ENCODE measurements at places on chromosomes 11 and 22.

DNA sequence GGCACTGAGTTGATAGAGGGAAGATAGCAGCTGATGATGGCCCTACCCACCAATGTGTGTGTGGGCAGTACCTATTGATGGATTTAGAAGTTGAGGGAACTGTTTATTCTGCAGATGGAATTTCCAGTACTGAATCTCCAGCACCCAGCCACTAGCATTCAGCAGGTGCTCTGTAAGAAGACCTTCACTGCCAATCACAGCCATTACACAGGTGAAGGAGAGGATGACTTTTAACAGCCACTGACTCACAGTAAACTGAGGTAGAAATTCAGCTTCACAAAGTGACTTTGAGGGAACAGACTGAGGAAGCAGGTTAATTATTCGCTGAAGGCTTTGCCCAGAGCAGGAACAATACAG is 107.8 kb downstream of the GGTLC2 start:
- DNase-seq, result no peak

GRCh38 chr11:131691181-131692041 is 321.0 kb downstream of the NTM start:
- no peak for DNase-seq

- no peak for DNase-seq
Observed at GRCh38 chr11:9222654-9223053, 42.5 kb downstream of the DENND5A start.

- no peak for DNase-seq
Observed at GRCh38 chr11:21481255-21481654, 711.6 kb upstream of the ANO5 start.

DNA sequence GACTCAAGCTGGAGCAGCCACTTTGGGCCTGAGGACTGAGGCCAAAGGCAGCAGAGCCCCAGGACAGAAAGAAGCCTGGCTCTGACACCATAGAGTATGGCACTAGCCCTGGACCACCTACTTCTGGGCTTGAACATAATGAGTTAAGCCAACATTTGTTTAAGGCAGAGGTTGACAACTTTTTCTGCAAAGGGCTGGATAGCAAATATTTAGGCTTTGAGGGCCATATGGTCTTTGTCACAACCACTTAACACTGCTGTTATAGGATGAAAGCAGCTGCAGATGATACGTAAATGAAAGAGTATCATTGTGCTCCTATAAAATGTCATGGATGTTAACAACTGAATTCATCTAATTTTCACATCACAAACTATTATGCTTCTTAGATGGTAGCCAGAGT is 16.6 kb downstream of the OSBP start:
- no peak for DNase-seq

DNA sequence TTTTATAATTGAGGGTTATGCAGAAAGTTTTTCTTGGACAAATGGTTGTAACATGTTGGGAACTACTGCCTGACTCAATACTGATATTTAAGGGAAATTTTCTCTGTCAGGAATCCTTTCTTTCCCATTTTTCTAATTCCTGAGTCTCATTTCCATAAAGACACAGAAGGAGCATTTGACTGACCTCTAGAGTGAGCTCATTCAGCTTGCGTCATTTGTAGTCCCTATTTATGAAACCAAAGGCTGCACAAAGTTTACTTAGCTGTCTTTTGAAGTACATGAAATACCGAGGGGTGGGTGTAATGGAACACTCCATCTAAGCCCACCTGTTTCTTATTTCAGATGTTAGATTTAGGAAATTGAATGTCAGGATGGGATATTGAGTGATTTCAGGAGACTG is 359.5 kb upstream of the C11orf87 start:
- no peak for DNase-seq

DNA sequence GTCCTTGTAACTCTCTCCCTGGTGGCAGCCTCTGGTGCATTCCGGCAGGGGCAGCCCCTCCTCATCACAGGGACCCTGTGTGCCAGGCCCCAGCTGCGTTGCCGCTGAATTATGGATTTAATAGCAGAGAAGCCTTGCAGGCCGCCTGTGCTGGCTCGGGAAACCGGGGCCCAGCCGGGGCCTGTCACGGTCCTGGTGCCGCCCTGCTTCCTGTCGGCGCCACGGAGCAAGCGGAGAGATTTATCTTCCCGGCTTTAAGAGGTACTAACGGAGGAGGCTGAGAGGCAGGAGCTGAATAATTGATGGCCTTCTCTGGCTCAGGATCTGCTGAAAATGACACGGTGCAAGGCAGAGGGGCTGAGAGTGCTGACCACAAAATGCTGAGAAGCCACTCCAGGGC is 54.0 kb upstream of the CCDC188 start:
- DNase-seq, result no peak

DNA sequence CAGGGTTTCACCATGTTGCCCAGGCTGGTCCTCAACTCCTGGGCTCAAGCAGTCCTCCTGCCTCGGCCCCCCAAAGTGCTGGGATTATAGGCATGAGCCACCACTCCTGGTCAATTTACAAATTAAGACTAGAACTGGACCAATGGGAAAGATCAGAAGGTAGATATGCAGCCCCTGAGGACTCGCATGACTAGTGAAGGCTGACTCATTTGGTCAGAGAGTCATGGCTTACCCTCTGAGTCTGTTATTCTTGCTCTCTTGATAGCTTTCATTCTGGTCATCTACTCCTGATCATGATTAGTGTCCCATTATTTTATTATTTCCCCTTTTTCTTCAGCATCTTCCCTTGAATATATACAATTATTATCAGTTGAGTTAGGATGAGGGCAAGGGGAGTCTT is 2.7 kb upstream of the LDHAL6A start:
- DNase-seq, result no peak

DNA sequence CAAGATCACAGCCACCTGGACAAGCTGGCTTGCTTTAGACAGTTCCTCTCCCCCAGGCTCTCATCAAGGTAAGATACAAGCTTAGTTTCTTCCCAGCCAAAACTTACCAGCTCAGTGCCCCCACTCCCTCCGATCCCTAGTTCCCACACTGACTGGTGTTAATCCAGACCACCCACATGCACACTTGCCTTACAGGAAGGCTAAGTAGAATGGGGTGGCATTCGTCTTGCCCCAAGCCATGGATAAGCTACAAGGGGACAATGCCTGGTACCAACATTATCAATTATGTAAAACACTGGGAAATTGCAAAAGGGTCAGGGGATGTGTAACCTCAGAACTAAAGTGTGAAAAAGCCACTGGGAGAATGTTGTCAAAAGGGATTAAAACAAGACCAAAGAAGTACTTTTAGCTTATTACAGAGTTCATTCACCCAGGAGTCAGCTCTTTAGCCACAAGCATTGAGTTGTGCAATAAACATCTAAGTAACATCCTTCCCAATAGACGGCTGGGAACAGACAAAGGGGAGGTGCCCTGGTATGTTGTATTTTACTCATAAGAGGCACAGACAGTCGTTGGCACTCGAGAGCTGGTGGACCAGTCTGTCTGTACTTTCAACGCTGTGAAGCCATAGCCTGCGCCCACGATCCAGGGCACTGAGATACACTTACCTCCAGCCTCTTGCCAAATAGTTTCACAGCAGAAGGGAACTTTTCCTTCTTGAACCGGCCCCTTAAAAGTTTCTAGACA is 1.1 kb downstream of the DHCR7 start:
- peak; percentile 73 for DNase-seq

DNA sequence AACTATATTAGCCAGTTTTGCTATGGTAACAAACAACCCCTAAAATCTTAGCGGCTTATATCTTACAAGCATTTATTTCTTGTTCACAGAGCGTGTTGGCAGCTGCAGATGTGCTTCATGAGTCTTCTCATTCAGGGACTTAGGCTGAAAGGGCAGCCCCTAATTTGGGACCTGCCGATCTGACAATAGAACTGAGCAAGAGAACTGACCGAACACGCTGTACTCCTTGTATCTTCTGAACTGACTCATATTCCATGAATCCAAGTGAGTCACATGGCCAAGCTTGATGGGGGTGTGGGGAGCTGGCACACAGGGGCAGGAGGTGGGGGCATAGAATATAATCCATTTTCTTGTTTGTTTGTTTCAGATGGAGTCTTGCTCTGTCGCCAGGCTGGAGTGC is 481.7 kb upstream of the CADM1 start:
- DNase-seq, result no peak

DNA sequence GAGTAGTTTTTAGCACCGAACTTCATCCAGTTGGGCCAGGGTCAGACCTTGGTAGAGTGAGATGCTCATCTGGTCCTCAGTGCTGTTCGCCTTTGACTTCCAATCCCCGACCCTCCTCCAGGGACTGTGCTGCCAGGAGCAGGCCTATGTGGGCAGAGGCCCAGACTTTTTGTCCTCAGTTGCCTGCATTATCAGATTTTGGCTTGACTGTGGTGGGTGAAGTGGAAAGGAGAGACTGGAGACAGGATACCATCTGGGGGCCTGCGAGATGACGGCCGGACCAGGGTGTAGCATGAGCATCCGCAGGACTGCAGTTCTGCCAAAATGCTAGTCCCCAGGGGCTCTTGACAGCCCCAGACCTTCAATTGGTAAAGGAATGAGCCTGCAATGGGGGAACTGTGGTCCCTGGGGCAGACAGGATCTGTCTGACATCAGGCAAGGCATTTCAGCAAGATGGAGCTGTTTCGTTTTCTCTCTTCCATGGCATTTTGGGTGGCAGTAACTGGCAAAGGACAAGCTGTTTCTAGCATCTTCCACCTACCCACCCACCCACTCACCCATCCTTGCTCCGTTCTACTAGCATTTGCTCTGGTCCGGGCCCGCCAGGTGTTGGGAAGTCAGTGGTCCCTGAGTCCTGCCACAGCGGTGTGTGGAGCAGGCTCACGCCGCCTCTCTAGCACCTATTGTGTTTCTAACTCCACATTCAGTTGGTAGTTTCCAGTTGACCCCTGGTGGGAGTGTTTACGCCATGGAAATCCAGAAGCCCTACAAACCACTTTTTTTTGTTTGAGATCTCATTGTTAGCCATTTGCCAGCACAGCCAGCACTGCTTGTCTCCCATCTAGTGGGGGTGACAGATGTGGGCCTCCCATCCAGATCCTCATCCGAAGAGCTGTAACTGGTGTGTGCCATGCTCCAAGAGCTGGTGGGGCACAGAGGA is 53.5 kb downstream of the OTOG start:
- DNase-seq, result no peak

DNA sequence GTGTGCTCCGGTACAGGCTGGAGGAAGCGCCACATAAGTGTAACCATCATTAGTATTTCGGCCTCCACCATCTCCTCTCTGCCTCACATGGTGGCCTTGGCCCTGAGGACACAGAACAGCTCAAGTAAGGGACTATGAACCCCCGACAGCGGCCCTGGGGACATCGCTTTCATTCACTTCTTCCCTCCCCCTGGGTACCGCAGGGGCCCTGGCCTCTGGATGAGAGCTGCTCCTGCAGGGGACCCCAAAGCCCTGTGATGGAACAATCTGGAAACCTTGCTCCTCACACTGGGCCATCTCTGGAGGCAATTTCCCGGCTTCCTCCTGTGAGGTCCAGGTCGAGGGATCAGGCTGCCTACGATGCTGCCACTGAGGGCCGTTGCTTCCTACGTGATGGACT is 565.5 kb downstream of the BRD1 start:
- DNase-seq, result no peak

- DNase-seq, result no peak
Observed at GRCh38 chr11:1565173-1565903, 6.7 kb downstream of the DUSP8 start.

DNA sequence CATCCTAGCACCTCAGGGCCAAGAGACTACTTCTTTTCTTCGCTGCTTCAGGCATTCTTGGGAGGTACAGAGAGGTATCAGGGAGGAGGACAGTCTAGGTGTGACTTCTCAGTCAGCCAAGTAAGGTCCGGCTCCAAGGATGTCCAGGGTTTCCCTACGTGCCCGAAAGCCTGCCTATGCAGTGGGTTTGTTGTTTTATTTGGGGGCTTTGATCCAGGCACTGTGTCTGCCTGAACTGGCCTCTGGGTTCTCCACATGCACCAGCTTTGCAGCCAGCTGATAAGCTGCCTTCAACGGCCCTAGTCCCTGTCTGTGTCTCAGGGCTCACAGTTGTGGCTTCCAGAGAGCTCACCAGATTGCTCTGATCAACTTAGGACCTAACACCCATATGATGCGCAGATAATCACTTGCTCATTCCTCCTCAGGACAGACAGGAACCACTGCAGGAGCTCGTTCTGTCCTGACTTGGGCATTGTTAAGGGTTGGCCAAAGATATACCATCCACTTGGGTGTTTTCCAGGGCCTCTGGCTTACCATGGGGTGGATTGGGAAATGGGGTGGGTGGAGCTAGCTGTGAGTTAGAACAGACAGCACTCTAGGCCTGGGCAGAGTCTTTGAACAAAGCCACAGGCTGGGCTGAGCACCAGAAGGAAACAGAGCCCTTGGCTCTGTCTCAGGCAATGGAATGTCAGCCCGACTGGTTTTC is 45.5 kb upstream of the CRYBB3 start:
- DNase-seq, result peak; percentile 36

DNA sequence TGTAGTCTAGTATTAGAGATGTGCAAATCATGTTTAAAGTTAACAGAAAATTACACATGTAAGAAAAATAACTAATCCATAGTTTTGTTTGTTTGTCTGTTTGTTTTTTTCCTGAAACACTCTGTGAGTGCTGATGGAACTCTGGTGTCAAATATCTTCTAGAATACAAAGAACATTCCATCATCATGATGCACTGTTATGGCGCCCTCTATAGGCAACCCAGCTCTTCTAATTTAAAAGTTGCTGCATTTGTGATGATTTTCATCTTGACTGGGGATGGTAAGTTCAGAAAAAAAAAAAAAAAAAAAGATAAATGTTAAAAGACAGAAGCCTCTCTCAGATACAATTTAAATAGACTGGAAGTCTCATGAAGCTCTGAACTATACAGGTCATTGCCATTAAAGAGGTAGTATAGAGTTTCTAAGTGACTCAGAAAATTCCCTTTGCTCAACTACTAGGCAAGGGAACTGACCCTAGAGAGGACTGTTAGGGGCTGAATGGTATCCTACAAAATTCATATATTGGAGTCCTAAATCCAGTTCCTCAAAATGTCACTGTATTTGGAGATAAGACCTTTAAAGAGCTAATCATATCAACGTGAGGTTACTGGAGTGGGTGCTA is 597.2 kb upstream of the ANO3 start:
- DNase-seq, result peak; percentile 8

- no peak for DNase-seq
Observed at GRCh38 chr11:94974178-94974577, 669 bp downstream of the KDM4D start.

DNA sequence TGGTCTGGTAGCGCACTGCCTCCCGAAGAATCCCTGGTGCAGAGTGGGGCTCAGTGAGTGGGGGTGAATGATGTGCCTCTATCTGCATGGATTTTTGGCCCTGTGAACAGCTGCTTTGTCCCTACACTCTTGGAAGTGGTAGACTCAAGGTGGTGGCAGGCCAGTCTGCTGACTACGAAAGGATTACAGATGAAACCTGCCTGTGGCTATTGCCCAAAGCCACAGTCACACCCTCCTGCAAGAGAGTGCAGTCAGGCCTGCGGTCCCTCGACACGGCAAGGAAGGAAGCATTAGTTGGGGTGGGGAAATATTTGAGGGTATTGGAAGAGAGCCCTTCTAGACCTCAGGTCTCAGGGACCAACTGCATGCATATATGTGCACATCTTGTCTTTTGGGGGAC is 63.7 kb downstream of the DSCAML1 start:
- DNase-seq, result no peak

- no peak for DNase-seq
Observed at GRCh38 chr11:64999478-64999877, 2.7 kb upstream of the BATF2 start.

All from HepG2 (cell line).